ENCODE measurements at places on chromosomes 12 and 14.

DNA sequence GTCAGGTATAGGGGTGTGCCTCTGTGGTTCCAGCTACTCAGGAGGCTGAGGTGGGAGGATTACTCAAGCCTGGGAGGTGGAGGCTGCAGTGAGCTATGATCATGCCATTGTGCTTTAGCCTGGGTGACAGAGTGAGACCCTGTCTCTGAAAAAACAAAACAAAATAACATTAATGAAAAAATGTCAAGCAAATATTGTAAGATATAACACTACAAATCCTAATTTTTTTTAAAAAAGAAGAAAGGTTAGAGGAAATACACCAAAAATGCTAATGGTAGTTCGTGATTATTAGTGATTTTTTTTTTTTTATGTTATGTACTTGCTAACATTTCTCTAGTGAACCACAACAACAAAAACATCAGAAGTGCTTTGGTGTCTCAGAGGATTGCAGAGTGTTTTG is 47.7 kb downstream of the TSPAN9 start:
- no peak for DNase-seq

- no peak for DNase-seq
Measured at GRCh38 chr14:47919334-47919846, 244.0 kb upstream of the MDGA2 start.

GRCh38 chr14:22268875-22269274 is 320.1 kb downstream of the DAD1 start:
- no peak for DNase-seq

- no peak for DNase-seq
Measured at GRCh38 chr14:49506650-49507049, 79.5 kb downstream of the RPS29 start.

GRCh38 chr14:40981247-40981646 is 625.4 kb upstream of the LRFN5 start:
- no peak for DNase-seq
